Left ventricle myocardium inferior (tissue), 1 donor: ENCODE measurements at places on chromosomes 6 and 20.

GRCh38 chr20:20204256-20204655 lies 151.9 kb downstream of the CFAP61 start:
- no peak for DNase-seq

DNA sequence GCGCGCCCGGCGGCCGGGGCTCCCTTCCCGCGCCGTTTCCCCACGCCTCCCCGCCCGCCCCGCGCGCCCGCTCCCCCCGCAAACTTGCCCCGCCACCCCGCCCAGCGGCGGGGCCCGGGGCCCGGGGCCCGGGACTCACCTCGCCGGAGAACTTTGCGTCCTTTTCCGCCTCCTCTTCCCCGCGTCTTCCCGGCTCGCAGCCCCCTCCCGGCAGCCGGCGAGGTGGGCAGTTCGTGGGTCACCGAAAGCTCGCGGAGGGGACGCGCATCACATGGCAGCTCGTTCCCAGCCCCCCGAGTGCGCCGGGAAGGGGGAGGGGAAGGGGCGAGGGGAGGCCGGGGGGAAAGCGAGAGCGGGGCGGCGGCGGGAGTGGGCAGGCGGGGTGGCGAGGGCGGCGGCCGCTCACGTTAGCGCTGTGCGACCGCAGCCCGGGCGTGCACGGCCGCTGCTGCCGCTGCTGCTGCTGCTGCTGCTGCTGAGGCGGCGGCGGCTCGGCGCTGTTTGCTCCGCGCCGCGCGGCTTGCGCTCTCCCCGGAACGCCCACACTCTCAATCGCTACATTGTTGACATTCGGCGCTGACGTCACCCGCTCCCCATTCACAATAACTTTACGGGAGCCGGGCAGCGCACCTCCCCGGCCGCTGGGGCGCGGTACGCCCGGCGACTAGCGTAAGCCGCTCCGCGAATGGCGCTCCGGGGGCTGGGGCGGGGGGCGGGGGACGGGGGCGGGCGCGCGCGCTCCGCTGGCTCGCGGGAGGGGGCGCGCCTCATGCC lies at the start of gene BACH2:
Gene BACH2, minus strand, starts transcription at position 503 of the 774 bp plus-strand sequence. CDS start 287,999 bp downstream, outside the sequence.
- DNase-seq = peak; percentile 89

DNA sequence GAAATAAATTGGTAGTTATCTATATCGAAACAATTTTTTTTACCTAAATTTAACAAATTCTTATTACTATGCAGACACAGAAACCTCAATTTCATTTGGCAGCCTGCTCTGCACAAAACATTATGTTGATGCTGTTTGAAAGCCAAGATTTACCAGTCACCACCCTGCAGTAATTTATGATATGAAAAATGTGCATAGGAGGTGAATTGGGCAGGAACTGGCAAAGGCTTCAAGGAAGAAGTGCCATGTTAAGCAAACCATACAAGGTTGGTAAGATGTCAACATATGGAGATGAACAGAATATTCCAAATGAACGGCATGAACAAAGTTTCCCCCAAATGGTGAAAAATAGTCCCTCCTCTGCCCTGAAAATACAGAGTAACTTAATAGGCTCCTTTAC lies 54.2 kb upstream of the TAB2 start:
- DNase-seq = no peak

- DNase-seq = no peak
Observed at GRCh38 chr6:33668914-33669313, 42.6 kb downstream of the UQCC2 start.

GRCh38 chr6:7425808-7426190 lies 36.2 kb downstream of the RIOK1 start:
- no peak for DNase-seq

GRCh38 chr20:47156301-47157137 lies 200.0 kb downstream of the ZMYND8 start:
- no peak for DNase-seq

DNA sequence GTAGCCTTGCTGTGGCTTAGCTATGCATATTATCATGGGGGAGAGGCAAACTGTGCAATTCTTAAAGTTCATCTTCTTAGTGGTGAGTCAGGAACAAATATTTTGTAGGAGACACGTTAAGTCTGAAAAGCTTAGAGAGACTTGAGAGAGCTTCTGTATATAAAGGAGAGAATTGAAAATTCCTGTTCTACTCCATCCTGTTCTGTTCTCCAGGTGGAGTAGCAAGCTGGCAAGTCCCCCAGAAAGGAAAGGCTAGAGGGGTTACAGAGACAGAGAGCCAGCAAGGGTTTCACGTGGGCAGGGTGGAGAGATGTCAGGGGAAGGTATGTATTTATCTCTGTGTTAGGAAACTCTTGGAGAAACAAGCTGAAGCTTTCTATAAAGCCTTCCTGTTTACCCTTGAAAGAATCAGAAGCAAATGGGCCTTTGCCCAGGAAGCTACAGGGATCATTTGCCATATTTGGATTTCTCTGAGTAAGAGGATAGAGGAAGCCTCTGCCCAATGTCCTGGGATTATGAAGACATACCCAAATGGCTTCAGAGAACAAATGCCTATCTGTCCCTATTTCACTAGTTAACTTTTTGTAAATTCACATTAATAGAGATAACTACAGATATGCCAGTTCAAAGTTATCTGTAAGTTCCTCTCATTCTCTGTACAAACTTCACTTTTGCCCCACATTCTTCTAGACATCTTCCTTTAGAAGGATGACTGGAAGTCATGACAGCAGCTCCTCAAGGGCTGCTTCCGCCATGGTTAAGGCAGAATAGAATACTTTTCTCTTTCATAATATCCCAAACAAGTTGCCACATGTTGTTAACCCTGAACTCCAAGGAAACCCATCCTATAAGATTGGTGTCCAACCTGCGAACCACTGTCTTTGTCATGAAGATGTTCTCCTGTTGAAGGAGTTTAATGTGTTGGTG lies 126.7 kb upstream of the NEDD9 start:
- no peak for DNase-seq

DNA sequence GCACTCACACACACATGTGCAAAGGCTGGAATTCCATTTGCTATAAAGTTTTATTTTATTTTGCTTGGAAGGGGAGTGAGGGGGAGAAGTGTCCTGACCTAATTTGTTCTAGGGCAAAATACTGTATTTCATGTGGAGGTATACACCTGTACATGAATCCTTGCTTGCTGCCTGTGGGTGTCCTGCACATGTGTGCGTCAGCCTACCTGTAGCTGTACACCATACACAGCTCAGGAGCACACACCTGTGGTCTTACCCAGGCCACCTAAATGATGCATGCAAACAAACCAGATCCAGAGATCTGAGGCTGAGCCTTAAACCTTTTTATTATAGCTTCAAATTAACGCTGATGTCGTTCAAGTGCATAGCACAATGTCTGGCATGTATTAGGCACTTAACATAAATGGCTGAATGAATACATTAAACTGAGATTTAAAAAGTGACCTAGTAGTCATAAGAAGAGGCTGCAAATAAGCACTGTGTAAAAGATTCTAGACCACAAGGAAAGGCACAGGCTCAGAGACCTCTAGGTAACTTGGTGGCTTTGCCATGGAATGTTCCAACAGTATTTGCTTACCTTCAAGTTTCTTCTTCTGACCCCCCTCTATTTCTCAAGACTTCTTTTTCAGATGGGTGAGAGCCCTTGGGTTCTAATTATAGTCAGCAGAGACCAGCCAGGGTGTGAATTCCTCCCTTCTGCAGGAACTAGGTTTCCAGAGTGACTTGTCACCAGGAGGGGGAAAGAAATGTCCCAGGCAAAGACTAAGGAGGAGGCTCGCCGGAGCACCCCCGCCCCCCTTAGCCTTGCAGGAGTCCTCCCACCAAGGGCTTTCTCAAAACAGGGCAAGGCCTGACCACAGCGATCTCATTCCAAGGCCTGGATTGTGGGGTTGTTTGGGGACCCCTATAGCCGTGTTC lies 13.4 kb downstream of the FOXC1 start:
- DNase-seq = no peak

GRCh38 chr6:162294029-162294428 lies 433.5 kb downstream of the PRKN start:
- DNase-seq = no peak

DNA sequence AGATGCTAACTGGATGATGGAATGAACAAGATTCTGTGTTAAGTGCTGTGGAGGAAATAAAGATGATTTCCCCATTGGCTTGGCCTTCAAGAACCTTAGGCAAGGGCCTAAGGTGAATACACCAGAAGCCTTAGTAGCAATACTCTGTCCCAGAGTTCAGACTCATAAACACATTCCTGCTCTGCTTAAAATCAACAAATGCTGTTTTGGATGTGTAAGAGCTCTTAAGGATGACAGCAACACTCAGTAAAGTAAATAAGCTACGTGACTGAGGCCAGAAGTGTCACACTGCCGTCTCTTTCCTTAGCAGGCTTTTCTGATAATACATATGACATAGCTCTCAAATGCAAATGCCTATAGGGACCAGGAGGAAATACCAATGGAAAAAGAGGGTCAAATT lies 90.6 kb downstream of the EYA2 start:
- DNase-seq = no peak

GRCh38 chr20:22690616-22691179 lies 106.3 kb upstream of the FOXA2 start:
- no peak for DNase-seq

GRCh38 chr6:104381907-104382306 lies 477.8 kb downstream of the HACE1 start:
- no peak for DNase-seq

- DNase-seq = no peak
Observed at GRCh38 chr20:63782051-63782471, 42.5 kb downstream of the SLC2A4RG start.

GRCh38 chr6:13527671-13528056 lies 40.3 kb upstream of the GFOD1 start:
- DNase-seq = no peak

DNA sequence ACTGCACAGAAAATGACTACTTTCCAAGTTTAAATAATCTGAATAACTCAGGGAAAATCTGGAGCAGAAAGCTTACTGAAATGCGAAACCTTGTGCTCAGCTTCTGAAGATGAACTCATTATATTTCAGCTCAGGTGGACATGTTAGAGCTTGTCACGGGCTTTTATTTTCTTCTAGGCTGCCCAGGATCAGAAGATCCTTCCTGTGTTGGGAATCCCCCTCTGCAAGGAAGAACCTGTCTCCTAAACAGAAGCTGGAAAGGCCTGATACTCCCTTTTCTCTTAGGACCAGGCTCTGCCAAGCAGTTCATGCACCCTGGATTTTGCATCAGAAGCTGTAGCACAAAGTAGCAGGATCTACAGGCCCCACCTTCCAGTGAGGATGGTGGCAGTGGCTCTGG lies 5.1 kb upstream of the SLC2A12 start:
- no peak for DNase-seq

- DNase-seq = no peak
Observed at GRCh38 chr6:4603856-4604369, 172.3 kb upstream of the CDYL start.

DNA sequence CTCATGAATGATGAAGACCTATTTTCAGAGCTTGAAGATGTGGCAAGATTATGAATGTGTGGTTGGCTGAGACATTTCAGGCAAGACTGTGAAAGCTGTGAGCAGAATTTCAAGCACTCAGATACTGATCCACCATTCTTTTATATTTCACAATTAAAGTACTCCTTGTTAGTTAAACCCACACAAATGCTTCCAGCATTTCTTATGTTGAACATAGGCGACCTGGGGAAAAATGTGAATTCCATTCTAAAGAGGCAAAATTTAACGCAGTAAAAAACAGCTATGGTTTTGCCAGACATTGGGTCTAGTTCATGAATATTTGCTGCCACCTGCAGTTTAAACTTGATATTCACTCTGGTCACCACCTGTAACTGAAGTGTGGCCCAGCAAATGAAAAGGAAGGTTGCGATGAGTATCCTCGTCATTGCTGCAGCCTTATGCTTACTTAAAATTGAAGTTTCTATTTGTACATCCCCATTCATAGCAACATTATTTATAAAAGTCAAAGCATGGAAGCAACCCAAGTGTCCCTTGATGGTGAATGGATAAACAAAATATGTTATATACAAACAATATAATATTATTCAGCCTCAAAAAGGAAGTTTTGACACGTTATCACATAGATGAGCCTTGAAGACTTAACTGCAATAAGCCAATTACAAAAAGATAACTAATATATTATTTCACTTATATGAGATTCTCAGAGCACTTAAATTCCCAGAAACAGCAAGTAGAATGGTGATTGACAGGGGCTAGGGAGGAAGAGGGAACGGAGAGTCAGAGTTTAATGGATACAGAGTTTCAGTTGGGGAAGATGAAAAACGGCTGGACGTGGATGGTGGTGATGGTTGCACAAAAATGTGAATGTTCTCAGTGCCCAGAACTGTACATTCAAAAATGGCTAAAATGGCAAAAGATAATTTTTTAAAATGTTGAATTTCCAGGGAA lies 32.4 kb upstream of the FAM184A start:
- DNase-seq = no peak

GRCh38 chr6:98343004-98343403 lies 491.4 kb upstream of the POU3F2 start:
- no peak for DNase-seq

DNA sequence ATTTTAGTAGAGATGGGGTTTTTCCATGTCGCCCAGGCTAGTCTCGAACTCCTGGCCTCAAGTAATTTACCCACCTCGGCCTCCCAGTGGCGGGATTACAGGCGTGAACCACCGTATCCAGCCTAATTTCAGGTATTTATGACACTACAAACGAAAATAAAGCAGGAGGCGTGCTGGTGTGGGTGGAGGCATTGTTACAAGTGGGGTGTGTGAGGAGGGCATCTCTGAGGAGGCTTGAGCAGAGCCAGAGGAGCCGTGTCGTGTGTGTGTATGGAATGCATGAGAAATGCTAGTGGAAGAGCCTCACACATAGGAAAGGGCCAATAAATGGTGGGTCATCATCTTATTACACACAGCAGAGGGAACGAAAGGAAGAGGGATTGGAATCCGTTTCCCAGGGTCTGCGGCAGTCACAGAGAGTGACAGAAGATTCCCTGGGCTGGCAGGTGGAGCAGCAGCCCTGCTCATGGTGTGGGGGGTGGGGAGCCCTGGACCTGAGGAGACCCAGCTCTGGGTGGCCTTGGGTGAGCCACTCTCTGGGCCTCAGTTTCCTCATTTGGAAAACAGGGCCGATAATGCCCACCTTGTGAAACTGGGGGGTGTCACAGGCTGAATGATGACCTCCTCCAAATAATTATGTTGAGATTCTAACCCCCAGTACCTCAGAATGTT lies 17.2 kb upstream of the PEDS1 start:
- DNase-seq = no peak

GRCh38 chr20:57450419-57450818 lies 59.2 kb downstream of the RBM38 start:
- DNase-seq = peak; percentile 56

DNA sequence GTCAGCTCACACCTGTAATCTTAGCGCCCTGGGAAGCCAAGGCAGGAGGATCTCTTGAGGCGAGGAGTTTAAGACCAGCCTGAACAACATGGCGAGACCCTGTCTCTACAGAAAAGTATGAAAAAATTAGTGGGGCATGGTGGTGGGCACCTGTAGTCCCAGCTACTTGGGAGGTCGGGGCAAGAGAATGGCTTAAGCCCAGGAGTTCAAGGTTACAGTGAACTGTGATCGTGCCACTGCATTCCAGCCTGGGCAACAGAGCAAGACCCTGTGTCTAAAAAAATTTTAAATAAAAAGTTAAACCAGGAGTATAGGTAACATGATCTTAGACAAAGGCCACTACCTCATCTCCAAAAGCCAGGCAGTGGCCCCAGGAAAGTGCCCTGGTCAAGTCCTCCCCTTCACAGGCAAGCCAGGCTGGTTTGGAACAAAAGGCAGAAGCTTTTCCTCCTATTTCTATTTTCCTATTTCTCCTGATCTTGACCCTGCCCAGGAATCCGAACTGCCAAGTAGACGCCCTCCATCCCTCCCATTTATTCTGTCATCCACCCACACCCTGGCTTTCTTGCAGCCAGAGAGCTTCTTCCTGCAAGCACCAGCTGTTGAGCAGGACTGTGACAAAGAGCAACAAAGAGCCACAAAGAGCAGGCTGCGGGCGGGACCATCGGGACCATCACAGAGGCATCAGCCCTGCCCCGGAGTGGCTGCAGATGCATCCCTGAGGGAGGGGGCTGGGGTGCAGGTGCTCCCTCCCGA lies 149.9 kb upstream of the AFDN start:
- DNase-seq = no peak
